PC-9 (cell line): ENCODE measurements at places on chromosomes 1 and 21. TPM values are rescaled to one million over a fixed set of nuclear protein-coding genes. Genes with fewer than 3 reads are reported as not detected.

GRCh38 chr1:38848071-38848470, 11.5 kb downstream of the RRAGC start:
- DNase-seq, result no peak
- no peaks in the 10 kb centered on the region for H3K4me1 ChIP-seq
- no peaks in the 10 kb centered on the region for H3K27me3 ChIP-seq
- no peak overlapping the region for H3K4me3 ChIP-seq
- H3K36me3 ChIP-seq, result peaks cover 25% of the 10 kb centered on the region

Gene EXO1
- 28.6 and 32.1 TPM in 2 replicates for total RNA-seq

DNA sequence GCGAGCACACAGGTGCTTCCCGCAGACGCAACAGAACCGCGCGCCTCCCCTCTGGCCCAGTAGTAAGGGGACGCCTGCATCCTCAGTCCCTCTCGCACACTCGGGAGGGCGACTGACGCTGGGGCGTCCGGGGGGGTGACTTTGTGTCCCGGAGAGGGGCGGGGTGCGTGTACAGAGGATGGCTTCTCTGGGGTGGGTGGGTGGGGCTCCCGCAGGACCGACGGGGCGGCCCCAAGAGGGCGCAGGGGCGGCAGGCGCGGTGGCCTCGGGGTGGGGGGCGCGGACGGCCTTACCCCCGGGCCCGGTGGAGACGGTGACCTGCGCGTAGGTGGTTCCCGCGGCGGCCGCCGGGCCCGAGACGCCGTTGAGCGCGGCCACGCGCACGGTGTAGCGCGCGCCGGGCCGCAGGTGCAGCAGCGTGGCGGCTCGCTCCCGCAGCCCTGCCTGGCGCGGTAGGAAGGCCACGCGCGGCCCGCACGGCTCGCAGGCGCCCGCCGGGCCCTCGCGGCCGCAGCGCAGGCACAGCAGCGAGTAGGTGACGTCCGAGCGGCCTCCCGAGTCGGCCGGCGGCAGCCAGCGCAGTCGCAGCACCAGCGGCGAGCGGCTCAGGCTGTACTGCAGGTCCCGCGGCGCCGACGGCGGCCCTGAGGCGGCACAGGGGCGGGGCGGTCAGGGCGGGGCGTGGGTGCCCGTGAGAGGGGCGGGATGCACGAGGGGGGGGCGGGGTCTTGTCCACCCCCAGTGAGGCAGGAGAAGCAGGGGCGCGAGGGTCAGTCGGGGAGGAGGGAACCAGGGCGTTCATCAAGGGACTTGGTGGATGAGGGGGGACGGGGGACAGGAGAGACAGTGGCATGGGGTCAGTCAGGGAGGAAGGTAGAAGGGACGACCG, 12.1 kb downstream of the EPHA10 start:
- no peaks in the 10 kb centered on the region for H3K4me1 ChIP-seq
- DNase-seq, result peak; percentile 49
- no peak overlapping the region for H3K27ac ChIP-seq

Gene ZNF695
- 9.5 and 9.8 TPM in 2 replicates for total RNA-seq

DNA sequence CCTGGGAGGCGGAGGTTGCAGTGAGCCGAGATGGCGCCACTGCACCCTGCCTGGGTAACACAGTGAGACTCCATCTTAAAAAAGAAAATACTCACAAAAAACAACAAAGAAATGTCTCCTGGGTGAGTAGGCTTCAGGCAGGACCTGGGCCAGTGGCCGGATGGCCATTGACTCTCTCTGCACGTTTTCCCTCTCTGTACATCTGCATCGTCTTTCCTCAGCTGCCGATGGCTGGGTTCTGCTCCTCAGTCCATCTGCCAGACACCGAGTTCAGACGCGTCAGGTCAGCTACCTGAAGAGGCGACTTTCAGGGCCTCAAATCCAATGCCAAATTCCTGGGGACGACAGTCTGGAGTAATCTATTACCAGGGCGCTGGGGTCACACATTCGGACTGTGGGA, 199.3 kb downstream of the CAMTA1 start:
- no peaks in the 10 kb centered on the region for H3K36me3 ChIP-seq
- H3K4me3 ChIP-seq, result no peak overlapping the region
- peaks cover 65% of the 10 kb centered on the region for H3K27me3 ChIP-seq
- H3K27ac ChIP-seq, result no peak overlapping the region
- H3K4me1 ChIP-seq, result no peaks in the 10 kb centered on the region
- DNase-seq, result no peak

Gene VHLL
- total RNA-seq, result not detected in 2 replicates

DNA sequence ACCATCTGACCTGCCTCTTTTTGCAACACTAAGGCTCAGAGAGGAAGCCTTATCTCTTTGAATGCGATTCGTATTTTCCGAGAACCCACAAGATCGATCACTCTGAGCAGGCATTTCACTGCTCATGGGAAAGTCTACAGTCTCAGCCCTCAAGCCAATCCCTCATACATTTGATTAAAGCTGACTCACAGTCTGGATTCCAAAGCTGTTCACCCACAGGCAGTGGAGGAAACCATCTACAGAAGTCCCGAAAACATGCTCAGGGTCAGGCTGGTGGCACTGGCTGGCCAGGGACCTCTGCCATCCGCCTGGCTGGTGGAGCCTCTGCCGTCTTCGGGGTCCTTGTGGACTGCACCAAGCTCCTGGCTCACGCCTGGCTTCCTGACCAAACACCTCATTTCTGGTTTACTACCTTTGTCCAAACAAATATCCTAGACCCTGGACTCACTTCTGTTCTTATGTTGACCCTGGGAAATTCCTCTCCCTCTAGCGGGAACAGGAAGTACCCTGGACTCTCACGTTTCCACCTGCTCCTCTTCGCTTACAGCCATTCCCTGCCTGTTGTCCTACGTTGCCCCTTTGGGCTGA, 650.0 kb downstream of the SMYD3 start:
- H3K27me3 ChIP-seq, result no peaks in the 10 kb centered on the region
- H3K36me3 ChIP-seq, result no peaks in the 10 kb centered on the region
- no peak overlapping the region for H3K27ac ChIP-seq

Gene KRTAP7-1
- not detected in 2 replicates for total RNA-seq

DNA sequence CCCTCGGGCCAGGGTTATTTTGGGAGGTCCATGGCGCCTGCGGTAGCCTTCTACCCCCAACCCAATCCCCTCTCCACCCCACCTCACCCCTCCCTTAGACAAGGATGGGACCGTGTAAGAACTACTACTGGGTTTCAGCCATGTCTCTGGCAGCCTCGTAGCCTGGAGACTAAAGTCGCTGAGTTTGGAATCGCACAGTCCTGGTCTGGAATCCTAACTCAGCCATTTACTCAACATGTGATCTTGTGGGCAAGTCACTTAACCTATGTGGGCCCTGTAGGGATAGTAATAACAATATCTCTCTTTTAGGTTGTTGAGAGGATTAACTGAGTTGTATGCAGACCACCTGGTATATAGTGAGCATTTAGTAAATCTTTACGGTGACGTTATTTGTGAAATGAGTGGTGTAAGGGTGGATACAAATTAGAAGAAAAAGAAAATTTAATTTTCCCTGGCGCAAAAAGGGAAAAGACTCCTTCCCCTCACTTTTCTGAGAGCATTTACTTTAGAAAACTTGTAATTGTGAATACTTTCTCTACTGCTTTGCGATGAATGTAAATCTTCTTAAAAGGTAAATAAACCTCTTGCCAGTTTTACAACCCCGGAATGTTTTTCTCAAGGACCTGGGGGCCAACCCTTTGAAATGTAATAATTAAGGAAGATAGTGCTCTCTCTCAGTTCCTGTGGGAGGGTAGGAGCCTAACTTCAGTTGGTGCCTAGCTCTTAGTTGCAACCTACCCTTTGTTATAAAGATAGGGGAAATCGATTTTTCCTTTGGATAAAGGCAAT, 615 bp upstream of the MRPS15 start:
- H3K27me3 ChIP-seq, result no peaks in the 10 kb centered on the region
- peaks cover 21% of the 10 kb centered on the region; the same call in 1 of the 2 replicates for H3K36me3 ChIP-seq
- DNase-seq, result peak; percentile 26
- peak overlapping the region; percentile 96 for H3K4me3 ChIP-seq

Gene PLXNA2
- 10.2 and 15.6 TPM in 2 replicates for total RNA-seq

Gene C1orf226
- total RNA-seq, result 10.5 and 11.3 TPM in 2 replicates
